ENCODE measurements at places on chromosomes 1 and 21.

DNA sequence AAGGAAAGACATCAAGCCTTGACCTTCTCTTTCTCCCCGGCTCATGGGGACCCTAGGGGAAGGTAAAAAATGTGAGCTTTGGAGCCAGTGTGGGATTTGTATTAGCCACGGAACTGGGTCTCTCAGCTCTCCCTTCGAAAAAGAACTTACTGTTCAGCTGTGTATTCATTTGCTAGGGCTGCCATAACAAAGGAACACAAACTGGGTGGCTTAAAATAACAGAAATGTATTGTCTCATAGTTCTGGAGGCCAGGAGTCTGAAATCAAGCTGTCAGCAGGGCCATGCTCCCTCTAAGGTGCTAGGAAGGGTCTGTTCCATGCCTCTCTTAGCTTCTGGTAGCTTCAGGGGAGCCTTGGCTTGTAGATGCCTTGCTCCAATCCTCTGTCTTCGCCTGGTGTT lies 83.5 kb upstream of the SLC2A1 start:
- DNase-seq: no peak

DNA sequence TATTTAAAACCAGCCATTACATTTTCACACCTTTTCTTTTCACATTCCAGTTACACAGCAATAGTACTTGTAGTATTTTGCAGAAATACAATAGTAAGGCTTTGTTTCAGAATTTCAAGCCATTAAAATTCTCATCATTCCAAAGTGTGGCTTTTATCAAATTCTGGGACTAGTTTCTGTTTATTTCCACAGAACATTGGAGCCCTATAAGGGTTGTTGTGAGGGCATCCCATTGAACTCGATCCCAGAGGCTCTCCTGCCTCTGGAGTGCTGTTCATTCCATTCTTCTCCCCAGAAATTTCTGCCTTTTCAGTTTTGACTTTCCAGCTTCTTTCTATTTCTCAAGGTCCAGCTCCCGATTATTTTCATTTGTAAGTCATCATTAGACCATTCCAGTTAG lies 645.5 kb downstream of the ADGRL2 start:
- DNase-seq: no peak

DNA sequence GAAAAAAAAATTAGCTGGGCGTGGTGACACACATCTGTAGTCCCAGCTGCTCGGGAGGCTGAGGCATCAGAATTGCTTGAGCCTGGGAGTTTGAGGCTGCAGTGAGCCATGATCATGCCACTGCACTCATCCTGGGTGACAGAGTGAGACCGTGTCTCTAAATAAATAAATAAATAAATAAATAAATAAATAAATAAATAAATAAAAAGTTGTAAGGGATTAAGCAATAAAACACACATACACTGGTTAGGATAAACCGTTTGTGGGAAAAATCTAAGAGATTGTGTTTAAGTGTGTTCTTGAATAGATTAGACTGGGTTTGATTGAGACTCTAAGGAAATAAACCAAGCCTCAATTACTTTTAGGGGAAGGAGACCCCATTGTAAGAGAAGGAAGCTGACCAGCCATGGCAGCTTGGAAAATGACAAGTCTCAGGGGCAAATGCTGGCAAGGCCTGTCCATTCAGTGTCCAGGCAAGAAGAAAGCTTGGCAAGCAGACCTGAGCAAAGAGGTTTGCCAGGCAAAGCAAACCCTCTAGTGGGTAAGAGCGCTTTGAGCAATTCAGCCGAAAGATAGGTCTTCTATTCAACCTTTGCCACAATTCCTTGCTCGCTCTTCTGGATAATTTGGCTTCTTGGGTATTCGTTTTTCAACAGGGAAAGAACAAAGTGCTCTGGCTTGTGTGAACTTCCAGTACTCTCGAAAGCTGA lies 106.9 kb upstream of the SERBP1 start:
- no peak for DNase-seq

- DNase-seq: no peak
Measured at GRCh38 chr1:100607628-100608240, 69.8 kb downstream of the GPR88 start.

DNA sequence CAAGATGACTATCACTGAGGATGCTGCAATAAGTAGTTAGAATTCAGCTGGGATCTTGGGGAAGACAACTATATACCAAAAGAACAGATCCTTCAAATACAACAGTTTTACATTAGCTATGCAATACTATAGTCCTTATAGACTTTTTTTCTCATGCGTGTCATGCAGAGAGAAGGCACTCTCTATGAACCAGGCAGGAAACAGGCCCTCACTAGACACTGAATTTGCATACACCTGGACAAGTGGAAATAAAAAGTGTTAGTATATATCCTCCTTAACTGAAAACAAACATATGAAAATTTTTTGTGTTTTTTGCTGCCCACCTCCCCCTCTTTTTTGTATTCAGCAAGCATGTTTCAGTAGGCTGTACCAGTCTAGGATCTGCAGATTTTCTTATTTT lies 29.9 kb downstream of the TMCO1 start:
- no peak for DNase-seq

DNA sequence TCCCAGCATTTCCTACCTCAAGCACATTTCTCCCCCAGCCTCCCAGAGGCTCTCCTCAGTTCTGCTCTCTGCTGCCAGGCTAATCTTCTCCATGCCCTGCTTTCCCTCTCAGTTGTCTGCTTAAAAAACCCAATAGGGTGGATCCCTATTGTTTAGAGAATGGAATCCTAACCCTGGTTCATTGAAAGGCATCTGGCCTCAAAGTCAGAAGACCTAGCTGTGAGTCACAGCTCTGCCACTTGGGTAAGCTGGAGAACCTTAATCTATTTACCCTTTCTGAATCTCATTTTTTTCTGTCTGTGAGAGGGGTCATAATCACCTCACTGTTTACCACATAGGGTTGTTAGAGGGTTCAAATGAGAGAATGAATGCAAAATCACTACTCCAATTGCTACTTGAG lies 12.5 kb upstream of the MYOC start:
- no peak for DNase-seq

DNA sequence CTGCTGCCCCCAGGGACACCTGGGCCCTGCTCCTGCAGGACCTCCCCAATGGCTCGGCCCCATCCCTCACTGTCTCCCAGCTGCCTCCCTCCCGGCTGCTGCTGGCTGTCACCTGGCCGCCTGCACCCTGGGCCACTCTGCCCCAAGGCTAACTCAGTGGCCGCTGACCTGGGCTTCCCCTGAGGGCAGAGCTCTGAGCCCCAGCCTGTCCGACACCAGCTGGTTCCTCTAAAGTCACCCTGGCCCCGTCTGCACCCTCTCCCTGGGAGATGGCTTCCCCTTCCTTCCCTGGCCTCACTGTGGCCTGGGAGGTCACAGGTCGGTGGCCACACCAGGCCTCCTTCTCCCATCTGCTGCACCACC lies 15.0 kb downstream of the ITGB2 start:
- no peak for DNase-seq

GRCh38 chr1:219367496-219367895 lies 193.8 kb downstream of the LYPLAL1 start:
- no peak for DNase-seq

- no peak for DNase-seq
Measured at GRCh38 chr1:5595531-5596170, 396.6 kb downstream of the NPHP4 start.

DNA sequence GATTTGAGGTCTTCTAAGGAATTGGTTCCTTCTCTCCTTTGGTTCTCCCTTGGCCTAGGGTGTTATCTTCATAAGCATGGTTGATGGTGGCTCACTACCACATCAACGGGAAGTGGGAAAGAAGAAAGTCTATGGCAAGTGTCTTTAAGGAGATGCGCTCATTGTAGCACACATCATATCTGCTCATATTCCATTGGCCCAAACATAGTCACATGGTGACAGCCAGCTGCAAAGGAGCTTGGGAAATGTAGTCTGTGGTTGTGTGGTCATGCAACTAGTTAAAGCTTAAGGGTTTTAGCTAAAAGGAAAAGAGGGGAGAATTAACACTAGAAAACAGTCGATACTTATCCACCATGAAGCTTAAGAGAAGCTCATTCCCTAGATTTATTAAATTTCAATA lies 11.4 kb upstream of the MRPS6 start:
- DNase-seq: no peak

GRCh38 chr1:64895500-64895899 lies 70.8 kb downstream of the JAK1 start:
- no peak for DNase-seq

- no peak for DNase-seq
Measured at GRCh38 chr1:24491577-24492360, 10.9 kb upstream of the RCAN3 start.

GRCh38 chr1:219432191-219432606 lies 180.7 kb downstream of the ZC3H11B start:
- no peak for DNase-seq

DNA sequence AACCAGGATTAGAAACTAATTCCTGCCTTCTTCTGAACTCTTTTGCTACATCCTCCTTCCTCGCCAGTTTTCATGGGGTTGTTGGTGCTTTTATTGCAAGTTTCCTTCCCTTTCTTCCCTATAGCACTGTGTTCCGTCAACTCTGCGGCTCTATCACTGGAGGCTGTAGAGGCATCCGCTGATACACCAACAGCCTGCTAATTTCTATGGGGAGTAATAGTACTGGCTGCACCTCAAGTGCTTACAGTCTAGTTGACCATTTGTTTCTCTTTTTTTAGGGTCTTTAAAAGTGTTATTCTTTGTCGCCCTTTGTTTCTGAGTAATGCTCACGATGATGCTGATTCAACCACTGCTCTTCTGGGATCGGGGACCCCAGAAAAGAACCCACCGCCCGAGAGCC lies 746 bp downstream of the MIS18A start:
- DNase-seq: no peak

DNA sequence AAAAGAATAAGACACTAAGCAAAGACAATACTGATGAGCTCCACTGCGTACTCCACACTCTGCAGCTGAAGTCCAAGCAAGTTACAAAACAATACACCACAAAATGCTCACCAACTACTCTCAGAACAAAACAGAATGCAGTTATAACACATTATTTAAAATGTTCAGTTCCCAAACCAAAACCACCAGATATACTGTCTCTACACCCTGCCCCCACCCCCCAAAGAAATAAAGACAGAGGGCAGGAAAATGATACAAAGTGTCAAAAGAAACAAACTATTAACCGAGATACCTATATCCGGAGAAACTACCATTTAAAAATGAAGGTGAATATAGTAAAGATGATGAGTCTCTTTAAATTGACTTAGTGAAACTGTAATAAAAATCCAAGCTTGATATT lies 623.0 kb downstream of the KIF26B start:
- DNase-seq: no peak

- no peak for DNase-seq
Measured at GRCh38 chr1:185719021-185719420, 15.2 kb upstream of the HMCN1 start.

- no peak for DNase-seq
Measured at GRCh38 chr1:217332431-217333065, 298.3 kb downstream of the GPATCH2 start.

- no peak for DNase-seq
Measured at GRCh38 chr1:33094971-33095604, 14.1 kb downstream of the AZIN2 start.

GRCh38 chr1:68528243-68528642 lies 31.4 kb upstream of the DEPDC1 start:
- DNase-seq: no peak

- no peak for DNase-seq
Measured at GRCh38 chr1:46497020-46497419, 7.4 kb downstream of the DMBX1 start.

- DNase-seq: no peak
Measured at GRCh38 chr1:200053091-200053490, 25.6 kb downstream of the NR5A2 start.

GRCh38 chr1:244451539-244451950 lies at the start of gene ADSS2:
ADSS2 (minus strand) TSS chr1:244451909; CDS start chr1:244451817, 92 bp downstream.
- DNase-seq: no peak

GRCh38 chr1:45038661-45039364 lies 26.8 kb downstream of the UROD start:
- no peak for DNase-seq

GRCh38 chr1:41892301-41892781 lies 26.4 kb downstream of the HIVEP3 start:
- no peak for DNase-seq

- DNase-seq: no peak
Measured at GRCh38 chr1:13627127-13627526, 43.5 kb downstream of the PDPN start.

DNA sequence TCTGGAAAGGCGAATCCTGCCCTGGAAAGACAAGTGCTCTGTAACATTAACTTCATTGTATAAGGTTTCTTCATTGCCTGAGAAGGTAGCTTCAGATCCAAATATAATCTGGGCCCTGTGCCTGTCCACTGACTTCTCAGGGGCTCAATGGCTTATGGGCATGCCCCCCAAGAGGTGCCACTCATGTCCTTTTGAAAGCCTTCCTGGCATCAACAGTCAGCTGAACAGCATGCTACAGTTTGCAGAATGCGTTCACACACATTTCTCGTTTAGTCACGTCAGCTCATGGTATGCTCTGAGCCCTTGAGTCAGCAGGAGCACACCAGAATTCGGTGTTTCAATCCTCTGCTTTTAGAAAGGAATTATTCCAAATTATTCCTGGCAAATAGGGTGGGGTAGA lies 23.8 kb downstream of the TMCC2 start:
- no peak for DNase-seq

DNA sequence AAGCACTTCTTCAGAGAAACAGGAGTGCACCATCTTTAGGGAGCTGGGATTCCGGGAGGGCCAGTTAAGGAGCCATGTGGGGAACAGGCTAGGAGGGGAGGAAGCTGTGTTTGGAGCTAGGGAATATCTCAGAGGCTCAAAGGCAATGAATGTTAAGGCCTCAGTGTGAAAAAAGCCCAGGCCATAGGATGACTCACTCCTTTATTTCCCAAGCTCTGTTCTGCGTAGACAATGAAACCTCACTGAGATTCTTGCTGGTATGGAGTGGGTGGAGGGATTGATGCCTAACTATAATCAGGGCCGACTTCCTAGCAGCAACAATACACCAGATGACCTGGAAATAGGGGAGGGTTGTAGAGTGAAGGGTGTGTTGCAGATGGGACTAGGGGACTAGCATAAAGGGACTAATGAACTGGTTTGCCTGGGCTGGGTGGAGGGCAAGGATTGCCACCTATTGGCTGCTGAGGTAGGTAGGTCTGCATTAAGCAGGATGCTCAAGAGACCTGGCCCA lies 2.1 kb downstream of the GNAT2 start:
- DNase-seq: no peak

- DNase-seq: no peak
Measured at GRCh38 chr1:19942088-19942487, 18.7 kb upstream of the PLA2G2E start.

DNA sequence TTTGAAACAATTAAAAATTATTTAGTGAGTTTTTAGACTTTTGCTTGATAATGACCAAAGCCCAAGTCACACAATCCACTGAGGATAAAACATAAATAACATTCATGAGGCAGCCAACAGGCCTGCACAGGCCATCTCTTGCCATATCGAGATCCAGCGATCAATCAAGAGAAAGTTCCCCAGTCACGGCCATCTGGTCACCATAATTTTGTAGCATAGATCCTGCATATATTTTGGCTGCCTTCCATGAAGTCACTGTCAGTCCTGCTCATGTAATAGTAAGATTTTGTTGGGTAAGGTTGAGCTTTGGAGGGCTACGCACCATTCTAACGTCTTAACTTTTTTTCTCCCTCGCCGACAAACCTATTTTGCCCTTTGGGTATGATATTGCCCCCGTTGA lies 17.5 kb downstream of the KPNA6 start:
- no peak for DNase-seq

GRCh38 chr1:191541758-191542157 lies 616.5 kb upstream of the RGS18 start:
- DNase-seq: no peak

- no peak for DNase-seq
Measured at GRCh38 chr1:89877756-89878155, 56.9 kb downstream of the LRRC8D start.

GRCh38 chr1:167110586-167110985 lies 16.7 kb downstream of the STYXL2 start:
- DNase-seq: no peak

GRCh38 chr1:94738371-94738770 lies 81.8 kb upstream of the SLC44A3 start:
- DNase-seq: no peak
